ENCODE measurements at places on chromosomes 6 and 20.

- no peak for DNase-seq
Measured at GRCh38 chr6:20153194-20153593, 59.1 kb downstream of the MBOAT1 start.

DNA sequence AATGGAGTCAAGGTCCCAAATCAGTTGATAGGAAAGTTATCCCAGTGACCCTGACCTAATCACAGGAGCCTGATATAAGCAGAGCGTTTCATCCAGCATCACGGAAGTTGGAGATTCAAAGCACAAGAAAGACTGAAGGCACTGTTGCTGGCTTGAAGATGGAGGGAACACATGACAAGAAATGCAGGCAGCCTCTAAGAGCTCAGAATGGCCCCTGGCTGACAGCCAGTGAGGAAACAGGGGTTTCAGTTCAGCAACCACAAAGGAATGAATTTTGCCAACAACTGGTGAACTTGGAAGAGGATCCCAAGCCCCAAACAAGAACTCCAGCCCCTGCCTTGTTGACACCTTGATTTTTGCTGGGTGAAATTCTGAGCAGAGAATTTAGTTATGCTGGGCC lies 778.5 kb downstream of the MAFB start:
- no peak for DNase-seq

DNA sequence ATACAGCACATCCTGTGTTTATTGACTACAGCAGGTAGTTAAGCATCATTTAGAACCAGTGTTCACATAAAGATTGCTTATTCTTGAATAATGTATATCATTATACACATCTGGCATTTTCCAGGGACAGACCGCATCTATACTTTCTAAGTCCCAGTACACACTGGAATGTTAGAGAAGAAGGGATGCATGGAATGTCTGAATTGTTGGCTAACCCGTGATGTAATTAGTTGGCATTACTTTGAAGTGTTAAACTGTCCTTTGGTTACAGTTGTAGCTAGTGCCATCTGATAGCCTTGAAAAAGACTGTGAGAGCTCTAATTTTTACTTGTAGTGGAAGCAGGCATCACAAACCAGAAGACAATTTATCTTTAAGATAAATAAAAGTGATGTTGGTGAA lies 29.8 kb upstream of the MCHR2 start:
- DNase-seq = no peak

DNA sequence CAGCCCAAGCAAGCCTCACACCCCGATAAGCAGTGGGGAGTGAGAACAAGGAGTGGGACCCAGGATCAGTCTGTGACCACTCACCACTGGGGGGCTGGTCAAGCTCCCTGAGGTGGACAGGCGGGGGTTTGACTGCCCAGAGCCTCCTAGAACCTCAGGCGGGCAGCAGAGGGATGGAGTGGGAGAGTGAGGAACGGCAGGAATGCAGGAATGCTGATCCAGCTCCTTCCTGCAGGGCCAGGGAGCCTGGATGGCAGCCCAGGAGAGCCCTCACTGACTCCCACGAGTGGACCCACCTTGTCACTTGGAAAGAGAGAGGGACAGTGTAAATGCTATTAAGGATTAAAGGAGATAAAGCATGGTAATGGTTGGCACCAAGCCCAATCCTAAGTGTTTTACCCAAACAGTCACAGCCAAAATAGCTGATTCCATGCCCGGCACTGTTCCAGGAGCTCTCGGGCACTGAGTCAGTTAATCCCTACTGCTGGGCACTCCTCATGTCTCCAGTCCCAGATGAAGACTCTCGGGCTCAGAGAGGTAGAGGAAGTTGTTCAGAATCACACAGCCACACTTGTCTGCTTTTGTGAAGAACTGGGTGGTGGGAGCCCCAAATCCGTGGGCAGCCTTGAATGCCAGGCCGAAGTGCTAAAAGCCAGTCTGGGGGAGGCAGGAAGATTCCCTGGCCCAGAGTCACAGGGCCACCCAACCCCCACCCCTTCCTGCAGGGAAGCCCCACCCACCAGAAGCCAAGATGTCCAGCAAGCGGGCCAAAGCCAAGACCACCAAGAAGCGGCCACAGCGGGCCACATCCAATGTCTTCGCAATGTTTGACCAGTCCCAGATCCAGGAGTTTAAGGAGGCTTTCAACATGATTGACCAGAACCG lies 3.1 kb downstream of the MYL9 start:
- DNase-seq = no peak

GRCh38 chr6:158762787-158763433 lies 56.3 kb downstream of the EZR start:
- DNase-seq = no peak
